ENCODE measurements at places on chromosomes 4 and X.

DNA sequence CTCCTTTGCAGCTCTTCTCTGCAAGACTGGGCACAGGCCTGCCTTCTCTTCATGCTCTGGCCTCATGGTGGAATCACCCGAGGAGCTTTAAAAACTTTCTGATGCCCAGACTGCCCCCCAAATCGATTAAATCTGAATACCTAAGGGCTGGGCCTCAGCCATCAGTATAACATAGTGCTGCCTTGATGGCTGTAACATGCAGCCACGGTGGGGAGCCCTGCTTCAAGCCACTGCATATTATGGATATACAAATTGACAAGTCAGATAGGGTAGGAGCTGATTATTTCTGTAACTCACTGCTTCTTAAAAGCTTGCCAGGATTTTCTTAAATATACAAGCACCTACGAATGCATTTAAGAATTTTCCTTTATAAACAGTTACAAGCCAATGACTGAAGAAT, 40.5 kb downstream of the GPM6B start:
- no peak for DNase-seq

- DNase-seq, result no peak
Observed at GRCh38 chr4:89952458-89952857, 57.8 kb downstream of the MMRN1 start.

DNA sequence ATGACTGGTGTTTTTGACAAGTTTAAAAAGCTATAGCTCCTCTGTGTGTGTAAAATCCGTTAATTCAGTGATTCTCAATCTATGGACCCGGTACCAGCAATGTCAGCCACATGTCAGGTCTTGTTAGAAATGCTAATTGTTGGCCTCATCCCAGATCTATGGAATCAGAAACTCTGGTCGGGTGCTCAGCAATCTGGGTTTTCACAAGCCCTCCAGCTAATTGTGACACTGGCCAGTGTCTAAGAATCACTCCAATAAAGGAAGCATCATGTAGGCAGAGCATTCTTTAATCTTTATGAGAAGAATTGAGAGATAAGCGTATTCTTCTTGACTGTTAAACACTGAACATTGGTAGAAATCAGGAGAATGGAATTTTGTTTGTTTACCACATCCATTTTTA, 1498.2 kb upstream of the TENM3 start:
- DNase-seq, result no peak

GRCh38 chr4:184648313-184649025, 778 bp downstream of the CASP3 start:
- peak; percentile 27 for DNase-seq

- DNase-seq, result no peak
Observed at GRCh38 chr4:10582059-10582686, 102.4 kb downstream of the CLNK start.

GRCh38 chrX:21745756-21746155, 12.2 kb downstream of the SMPX start:
- peak; percentile 3 for DNase-seq

GRCh38 chr4:138097912-138098600, 144.1 kb downstream of the SLC7A11 start:
- no peak for DNase-seq

GRCh38 chrX:122866532-122866931, 317.5 kb upstream of the GRIA3 start:
- DNase-seq, result no peak

DNA sequence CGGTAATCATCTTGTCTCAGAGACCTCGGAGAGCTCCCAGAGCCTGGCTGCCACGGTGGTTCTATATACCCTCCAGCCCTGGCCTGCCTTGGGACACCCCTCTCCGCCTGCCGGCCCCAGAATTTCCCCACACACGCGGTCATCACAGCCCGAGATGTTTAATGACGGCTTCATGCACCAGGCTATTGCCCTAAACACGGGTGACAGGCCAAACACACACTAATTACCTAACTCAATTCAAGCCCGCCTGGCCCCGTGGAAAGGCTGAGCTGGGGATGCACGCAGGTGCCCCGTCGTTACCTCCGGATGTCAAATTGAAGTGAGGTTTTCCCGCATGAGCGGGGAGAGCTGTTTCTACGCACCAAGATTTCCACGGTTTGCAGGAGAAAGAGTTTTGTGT, 72.9 kb upstream of the PPP2R3B start:
- DNase-seq, result no peak

DNA sequence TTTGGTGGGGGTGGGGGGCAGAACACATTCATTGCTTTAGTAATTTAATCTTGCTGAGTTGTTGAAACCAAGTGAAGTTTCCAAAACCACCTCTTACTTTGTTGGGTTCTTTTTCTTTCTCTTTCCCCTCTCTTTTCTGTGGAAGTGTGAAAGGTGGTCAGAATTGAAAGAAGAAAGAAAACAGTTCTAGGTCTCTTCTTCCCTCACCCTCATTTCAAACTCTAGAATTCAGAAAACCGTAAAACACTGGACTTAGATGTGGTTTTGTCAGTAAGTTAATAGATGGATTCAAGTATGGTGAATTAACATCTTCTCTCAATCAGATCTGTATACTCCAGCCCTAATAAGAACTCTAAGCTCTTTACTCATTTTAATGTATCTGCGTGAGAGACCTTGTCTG, 23.7 kb downstream of the PLP1 start:
- DNase-seq, result no peak

- no peak for DNase-seq
Observed at GRCh38 chr4:10715696-10716095, 31.1 kb upstream of the CLNK start.
